ENCODE measurements at places on chromosomes 7 and 10. TPM values are rescaled to one million over a fixed set of nuclear protein-coding genes. Genes with fewer than 3 reads are reported as not detected.

Gene SBDS
- 191 TPM for total RNA-seq

- peaks cover 9% of the 10 kb centered on the region for H3K4me1 ChIP-seq
- H3K27ac ChIP-seq, result no peak overlapping the region
- no peak overlapping the region for H3K4me3 ChIP-seq
- no peaks in the 10 kb centered on the region for H3K27me3 ChIP-seq
- DNase-seq, result no peak
Measured at GRCh38 chr7:7562736-7563135, 3.9 kb upstream of the MIOS start.

DNA sequence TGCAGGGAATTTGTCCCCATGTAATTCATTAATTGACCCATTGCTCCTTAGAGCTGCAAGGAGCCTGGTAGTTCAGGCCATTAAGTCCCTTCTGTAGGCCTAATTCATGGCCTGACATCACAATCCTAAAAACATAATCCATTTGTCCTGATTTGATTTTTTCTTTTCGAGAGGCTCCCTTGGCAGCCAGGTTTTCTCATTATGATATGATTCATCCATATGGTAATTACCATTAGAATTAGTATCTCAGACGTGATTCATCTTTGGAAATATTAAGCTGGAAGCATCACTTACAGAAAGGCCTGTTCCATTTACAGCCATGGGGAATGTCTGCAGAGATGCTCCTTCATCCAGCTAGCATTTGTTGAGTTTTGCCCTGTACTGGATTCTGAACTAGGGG is 128.5 kb downstream of the PLCE1 start:
- no peak overlapping the region for H3K4me3 ChIP-seq
- H3K27ac ChIP-seq, result peak overlapping the region; percentile 61
- DNase-seq, result no peak

Gene MRLN
- not detected for total RNA-seq

Gene SPDYE9
- total RNA-seq, result not detected
